Skeletal muscle cell (primary cell): ENCODE measurements at places on chromosomes 3 and 15.
A peak's percentile ranks its signal among the peaks of the same experiment; 100 is the strongest.

DNA sequence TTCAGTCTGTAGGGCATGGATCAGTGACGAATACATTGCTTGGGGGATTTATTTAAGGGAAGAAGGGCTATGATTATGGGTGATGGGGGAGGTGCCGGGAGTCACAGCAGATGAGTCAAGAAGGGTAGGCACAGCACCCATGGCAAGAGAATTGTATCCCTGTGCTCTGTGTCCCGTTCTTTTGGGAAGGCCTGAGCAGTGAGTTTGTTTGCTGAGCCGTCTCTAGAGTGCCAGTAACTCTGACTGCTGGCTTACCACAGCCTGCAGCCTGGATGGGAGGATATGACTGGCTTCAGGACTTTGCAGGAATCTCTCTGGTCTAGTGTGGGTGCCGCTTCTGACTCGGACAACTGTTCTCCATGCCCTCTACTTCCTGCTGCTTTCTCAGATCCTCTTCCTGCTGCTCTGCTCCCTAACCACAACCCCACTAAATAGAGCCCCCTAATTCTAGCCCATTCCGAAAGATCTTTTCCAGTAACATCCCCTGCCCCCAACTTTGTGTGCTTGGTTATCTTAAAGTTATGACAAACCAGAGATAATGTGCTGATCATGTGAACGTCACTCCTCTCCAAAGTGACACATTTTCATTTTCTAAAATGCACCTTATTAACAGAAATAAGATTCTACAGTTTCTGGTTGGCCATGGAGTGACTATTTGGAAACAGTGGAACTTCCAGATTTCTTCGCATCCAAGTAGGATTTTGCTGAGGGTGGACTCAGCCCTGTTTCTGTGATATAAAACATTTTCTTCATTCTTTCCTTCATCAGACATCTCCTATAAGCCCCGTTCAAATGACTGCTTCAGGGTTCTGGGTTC is 239.0 kb downstream of the SLCO3A1 start:
- DNase-seq: no peak

- no peak for DNase-seq
These were observed 10.2 kb upstream of the SKOR1 start for GRCh38 chr15:67815036-67815592.

DNA sequence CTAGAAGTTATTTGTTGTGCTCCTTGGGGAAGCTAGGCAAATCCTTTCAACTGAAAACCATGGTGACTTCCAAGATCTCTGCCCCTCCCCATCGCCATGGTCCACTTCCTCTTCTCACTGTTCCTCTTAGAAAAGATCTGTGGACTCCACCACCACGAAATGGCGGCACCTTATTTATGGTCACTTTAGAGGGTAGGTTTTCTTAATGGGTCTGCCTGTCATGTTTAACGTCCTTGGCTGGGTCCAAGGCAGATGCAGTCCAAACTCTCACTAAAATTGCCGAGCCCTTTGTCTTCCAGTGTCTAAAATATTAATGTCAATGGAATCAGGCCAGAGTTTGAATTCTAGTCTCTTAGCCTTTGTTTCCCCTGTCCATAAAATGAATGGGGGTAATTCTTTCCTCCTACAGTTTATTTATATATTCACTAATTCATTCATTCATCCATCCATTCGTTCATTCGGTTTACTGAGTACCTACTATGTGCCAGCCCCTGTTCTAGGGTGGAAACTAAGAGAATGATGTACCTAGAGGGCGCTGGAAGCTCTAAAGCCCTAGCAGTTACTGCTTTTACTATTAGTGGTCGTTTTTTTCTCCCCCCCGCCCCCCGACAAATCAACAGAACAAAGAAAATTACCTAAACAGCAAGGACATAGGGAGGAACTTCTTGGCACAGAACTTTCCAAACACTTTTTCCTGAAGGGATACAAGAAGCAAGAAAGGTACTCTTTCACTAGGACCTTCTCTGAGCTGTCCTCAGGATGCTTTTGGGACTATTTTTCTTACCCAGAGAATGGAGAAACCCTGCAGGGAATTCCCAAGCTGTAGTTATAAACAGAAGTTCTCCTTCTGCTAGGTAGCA is 657 bp downstream of the PATL2 start:
- DNase-seq: no peak

- no peak for DNase-seq
These were observed 48.3 kb downstream of the SERPINI1 start for GRCh38 chr3:167783781-167784180.

- DNase-seq: peak; percentile 7
These were observed 55.3 kb downstream of the SLC28A2 start for GRCh38 chr15:45307230-45307924.

DNA sequence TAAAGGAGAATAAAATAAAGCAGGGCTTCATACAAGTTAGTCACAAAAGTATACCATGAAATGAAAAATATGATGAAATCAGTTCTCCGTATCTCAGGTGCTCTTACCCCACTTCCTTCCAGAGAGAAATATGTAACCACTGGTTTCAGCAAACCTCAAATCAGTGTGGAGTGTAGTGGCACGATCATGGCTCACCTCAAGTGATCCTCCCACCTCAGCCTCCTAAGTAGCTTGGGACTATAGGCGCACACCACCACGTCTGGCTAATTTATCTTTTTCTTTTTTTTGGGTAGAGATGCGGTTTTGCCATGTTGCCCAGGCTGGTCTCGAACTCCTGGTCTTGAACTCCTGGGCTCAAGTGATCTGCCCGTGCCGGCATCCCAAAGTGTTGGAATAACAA is 24.2 kb downstream of the DENND4A start:
- no peak for DNase-seq

DNA sequence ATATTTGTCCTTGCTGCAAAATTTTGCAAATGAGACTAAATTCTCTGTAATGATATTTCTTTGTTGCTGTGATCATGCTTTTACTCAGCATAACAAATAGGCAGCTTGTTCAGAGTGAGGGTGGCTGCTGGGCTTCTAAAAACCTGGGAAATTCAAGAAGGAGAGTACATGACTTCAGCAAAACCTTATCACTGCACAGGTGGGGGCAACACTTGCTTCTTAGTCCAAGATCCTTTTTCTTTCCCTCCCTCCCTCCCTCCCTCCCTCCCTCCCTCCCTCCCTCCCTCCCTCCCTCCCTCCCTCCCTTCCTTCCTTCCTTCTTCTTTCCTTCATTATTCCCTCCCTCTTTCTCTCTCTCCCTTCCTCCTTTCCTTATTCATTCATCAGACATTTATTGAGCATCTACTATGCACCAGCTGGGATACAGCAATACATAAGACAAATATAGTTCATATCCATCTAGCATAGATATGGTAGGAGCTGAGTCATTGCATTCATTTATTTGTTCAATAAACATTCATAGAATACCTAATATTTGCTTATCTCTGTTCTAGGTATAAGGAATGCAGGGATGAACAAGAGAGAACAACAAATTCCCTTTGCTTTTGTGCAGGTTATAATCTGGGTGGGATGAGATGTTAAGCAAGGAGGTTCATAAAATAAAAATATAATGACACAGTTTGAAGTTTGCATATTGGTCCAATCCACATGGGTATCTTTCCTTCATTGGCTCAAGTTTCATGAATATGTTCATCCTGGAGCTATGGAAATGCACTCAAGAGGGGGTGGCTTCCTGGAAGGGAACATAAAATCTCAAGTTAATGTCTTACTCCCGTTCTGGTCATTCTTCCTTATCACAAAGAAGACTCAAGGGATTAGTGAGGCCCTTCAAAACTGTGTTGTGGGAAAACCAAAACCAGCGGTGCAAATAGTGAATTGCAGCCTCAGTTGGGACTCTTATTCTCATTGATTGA is 210.7 kb downstream of the PDCD6IP start:
- peak; percentile 39 for DNase-seq

DNA sequence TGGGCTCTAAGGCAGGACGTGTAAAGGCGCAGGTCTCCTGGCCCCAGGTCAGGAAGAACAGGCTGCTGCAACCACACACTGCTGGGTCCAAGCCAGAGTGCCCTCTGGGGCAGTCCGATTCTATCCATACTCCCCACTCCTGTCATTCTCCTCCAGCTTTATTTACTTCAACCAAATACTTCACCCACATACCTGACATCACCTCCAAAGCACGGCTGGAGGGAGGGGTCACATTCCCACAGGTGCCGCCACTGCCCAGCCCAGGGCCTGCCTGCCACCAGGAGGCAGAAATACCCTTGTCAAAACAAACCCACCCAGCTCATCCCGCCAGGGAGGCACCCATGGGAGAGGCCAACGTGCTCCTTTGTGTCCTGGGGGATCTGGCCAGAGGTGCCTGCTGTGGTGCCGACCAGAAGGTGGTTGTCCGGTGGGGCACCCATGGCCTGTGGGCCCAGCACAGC is 100.4 kb downstream of the DAPK2 start:
- no peak for DNase-seq

- DNase-seq: no peak
These were observed 21.0 kb upstream of the ATP2B2 start for GRCh38 chr3:10526366-10526765.

DNA sequence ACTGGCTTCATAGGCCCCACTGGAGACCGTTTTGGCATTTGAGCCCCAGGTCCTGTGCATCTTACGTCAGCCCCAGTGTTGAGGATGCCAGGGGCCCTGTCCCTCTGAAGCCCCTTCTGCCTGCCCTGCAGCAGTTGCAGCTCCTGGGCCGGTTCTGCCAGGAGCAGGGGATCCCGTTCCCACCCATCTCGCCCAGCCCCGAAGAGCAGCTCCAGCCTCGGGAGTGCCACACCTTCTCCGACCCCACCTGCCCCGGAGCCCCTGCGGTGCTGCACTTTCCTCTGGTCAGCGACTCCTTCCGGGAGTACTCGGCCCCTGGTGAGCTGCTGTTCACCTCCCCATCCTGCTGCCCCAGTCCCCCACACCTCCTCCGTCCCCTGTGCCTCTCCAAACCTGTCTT is 8.6 kb downstream of the PLA2G4B start:
- DNase-seq: no peak

- no peak for DNase-seq
These were observed 794 bp downstream of the LRIG1 start for GRCh38 chr3:66499881-66500575.

GRCh38 chr3:105490045-105490444 is 123.3 kb downstream of the ALCAM start:
- DNase-seq: no peak

- no peak for DNase-seq
These were observed 101.2 kb downstream of the SCN11A start for GRCh38 chr3:38950581-38950980.

- DNase-seq: no peak
These were observed 300.1 kb downstream of the ROBO1 start for GRCh38 chr3:79467721-79468120.

- DNase-seq: no peak
These were observed 26.1 kb downstream of the CMSS1 start for GRCh38 chr3:99843590-99844258.

DNA sequence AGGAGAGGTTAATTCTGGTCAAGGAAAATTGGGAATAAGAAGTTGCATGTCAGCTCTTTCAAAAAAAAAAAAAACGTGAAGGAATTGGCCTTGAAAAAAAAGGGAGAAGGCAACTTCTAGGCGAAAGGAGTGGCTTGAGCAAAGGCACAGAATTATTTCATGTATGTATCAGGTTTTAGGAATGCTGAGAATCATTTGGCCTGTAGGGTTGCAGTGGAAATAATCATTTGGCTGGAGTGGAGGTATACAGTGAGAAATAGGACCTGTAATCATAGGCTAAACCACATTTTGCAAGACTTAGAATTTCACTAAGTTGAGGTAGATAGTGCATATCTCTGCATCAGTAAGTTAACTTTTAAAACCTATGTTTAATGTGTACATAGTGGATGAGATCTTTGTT is 54.9 kb downstream of the EPHA6 start:
- DNase-seq: no peak

GRCh38 chr3:64924961-64925360 is 237.2 kb upstream of the ADAMTS9 start:
- no peak for DNase-seq

DNA sequence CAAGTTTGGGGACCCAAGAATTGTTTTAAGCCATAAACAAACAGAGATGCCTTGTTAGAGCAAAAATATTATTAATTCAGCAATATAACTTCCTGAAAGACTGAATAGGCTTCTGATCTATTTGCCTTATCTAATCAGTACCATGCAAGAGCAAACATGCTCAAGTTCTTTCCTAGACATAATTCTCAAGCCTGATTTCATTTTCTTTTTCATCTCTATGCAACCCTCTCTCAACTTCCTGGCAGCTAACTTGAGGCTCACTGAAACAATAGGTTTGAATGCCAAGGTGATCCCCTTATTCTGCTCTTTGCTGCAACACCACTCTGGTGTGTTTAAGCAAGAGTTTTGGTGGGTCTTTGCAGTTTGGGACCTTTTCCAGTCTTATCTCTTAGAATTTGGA is 230.9 kb upstream of the CD96 start:
- no peak for DNase-seq

DNA sequence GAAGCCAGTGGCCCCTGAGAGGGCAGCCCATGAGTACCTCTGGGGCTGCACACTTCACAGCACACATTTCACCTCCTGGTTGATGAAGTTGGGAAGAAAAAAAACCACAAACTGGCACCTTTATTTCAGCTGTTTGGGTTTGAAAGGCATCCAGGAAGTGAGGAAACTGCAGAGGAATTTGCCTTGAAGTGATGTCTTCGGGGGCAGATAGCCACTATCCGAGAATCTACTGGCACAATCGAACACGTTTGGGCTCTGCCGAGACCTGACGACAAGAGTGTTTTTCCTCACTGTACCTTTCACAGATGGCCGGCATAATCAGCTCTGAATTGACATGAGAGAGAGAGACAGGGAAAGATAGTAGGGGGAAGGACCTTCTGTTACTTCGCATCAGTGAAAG is 59.7 kb downstream of the LRIG1 start:
- no peak for DNase-seq

GRCh38 chr3:114362815-114363214 is 69.0 kb downstream of the TIGIT start:
- DNase-seq: no peak

- DNase-seq: no peak
These were observed 96.0 kb upstream of the CDIN1 start for GRCh38 chr15:36483409-36483808.

DNA sequence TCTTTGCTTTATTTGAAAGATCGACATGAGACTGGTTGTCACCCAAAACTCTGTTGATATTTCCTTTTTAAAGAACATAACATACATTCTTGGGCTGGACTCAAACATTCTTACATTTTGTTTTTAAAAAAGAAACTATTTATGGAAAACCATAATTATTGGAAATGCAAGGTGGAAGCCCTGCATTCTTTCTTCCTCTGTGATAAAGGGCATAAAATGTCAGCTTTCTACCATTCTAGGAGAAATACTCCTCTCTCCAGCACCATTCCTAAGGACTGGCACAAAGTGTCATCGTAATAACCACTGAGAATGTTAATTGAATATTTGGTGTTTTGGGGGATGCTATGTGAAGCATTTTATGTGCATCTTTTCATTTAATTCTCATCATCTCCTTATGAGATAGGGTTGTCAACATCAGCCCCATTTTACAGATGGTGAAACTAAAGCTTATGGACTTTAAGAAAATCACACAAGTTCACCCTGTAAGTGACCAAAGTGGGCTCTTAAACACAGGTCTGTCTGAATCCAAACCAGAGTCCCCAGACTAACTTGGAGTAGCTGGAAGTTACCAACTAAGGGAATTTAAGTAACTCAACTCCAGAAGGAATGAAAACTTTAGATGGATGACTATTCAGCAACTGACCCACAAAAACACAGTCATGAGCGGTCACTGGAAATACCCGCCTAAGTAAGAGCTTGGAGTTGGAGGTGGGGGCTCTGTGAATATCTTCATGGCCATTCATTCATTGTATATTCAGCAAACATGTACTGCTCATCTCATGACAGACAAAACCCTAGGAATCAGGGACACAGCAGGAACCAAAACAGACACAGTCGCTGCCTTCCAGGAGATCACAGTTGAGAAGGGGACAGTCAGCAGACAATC is 45.9 kb upstream of the LMCD1 start:
- no peak for DNase-seq
